T-helper 22 cell (primary cell): ENCODE measurements at places on chromosomes 2 and 18.

DNA sequence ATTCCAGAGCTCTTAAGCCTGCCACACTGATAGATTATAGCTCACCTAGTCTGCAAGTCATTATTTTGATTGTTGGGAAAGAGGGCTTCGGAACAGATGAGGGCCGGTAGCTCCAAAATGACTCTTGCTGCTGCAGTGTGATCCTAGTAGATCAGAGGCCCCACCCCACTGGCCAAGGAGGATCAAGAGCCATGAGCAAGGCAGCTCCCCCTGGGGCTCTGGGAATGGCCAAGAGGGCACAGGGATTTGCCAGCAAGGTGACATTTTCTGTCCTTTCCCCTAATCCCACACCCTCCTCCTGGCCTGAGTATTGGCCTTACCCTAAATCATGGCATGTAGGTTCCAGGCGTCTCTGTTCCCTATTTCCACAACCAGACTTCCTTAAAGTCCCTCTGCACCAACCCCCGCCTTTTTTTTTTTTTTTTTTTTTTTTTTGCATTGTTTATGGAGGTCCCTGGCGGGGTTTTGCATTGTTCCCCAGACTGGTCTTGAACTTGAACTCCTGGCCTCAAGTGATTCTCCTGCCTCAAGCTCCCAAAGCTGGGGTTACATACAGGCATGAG lies 36.5 kb downstream of the EIF4E2 start:
- DNase-seq, result no peak

DNA sequence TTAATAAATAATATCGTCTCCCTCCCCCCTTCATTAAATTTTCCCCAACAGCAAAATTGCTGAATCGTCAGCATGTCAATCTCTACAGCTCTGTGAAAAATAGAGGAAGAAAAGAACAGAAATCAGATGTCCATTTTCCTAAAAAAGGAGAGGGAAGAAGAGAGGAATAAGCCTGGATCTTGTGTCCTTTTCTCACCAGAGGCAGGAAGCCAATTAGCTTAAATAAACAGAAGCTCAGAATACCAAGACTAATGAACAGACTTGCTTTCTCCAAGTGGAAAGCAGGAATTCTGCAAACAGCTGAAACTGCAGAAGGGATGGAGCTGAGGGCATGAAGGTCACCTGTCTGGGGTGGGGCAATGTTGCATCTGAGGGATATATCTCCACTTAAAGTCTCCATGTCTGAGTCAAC lies 265.7 kb downstream of the CCDC85A start:
- DNase-seq, result no peak

DNA sequence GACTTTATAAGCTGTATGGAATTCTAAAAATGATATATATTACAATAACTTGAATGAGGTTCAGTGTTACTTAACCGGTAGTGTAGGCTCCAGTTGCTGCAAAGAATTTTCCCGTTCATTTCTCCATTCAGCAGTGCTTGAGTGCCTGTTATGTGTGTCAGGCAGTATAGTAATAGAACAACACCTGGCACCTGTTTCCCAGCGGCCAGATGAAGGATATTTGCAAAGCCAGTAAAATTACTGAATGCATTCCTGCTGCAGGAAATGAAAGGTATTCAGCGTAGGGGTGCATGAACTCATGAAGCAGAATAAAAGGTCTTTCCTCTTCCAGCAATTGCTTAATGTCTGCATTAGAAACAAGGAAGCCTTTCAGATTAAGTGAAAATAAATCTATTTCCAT lies 18.8 kb downstream of the YPEL5 start:
- DNase-seq, result no peak

GRCh38 chr18:9771977-9772660 lies 64.0 kb downstream of the RAB31 start:
- DNase-seq, result no peak

DNA sequence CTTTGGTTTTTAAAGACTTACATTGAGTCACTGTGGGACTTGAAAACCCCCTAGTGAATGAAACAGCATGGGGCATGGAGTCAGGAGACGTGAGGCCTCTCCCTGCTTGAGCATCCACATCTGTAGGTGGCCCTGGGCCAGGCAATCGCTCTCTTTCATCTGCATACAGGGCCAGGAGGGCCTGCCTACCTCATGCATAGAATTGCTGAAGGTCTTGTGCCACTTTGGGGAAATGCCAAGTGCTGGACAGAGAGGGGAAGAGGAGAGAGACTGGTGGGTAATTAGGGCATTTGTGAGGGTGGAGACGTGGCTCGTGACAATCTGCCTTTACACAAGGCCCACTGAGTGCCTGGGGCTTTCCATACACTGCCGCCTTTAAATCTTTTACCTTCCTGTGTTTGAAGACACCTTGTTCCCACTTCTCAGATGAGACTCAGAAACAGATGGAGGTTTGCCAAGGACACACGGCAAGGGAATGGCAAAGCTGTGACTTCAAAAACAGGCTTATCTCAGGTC lies 322.2 kb upstream of the HS6ST1 start:
- no peak for DNase-seq
